ENCODE measurements at places on chromosomes 1 and 21.
A peak's percentile ranks its signal among the peaks of the same experiment; 100 is the strongest.

- no peak for DNase-seq
Observed at GRCh38 chr1:173451981-173452380, 25.2 kb upstream of the PRDX6 start.

DNA sequence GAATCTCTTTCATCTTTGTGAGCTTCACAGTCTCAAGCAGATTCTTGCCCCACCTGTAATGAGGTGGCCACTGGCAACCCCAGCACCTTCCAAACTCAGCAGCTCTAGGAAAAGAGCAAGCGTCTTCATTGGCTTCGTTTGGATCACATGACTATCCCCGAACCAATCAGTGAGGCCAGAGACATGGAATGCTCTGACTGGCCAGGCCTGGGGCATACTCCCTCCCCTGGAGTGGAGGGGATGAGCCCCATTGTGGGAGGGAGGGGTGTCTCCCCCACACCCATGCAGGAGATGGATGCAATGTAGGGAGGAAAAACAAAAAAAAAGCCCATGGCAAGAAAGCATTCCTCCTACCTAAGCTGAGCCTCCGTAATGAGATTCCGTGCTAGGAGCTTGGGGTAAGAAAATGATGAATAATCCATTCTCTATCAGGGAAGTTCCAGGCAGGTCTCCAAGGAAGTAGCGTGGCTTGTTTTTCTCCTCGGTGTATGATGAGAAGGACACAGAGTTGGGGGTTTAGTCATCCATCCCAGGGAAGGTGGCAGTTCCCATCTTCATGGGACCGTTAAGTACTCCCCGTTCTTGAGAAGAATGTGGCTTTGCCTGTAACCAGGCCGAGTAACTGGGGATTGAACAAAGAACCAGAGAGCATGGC lies 32.7 kb downstream of the FHAD1 start:
- DNase-seq, result peak; percentile 68

DNA sequence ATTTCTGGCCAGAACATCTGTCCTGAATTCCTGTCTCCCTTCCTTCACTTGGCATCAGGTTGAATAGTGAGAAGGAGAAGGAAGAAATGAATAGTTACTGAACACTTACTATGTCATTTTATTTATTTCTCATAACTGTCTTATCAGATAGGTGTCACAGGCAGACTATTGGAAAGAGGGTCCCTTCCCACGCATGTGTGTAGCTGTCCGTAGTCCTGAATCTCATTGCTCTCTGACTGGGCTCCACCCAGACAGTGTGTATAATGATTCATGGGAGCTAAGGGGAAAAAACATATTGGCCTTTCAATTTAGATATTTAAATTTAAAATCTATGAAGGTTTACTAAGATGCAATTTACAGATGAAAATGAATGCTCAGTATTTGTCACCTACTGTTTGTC lies 86.1 kb downstream of the OMA1 start:
- DNase-seq, result no peak

GRCh38 chr21:42579456-42580075 lies 65.9 kb downstream of the SLC37A1 start:
- no peak for DNase-seq

- DNase-seq, result no peak
Observed at GRCh38 chr1:88780485-88780884, 96.4 kb downstream of the PKN2 start.

DNA sequence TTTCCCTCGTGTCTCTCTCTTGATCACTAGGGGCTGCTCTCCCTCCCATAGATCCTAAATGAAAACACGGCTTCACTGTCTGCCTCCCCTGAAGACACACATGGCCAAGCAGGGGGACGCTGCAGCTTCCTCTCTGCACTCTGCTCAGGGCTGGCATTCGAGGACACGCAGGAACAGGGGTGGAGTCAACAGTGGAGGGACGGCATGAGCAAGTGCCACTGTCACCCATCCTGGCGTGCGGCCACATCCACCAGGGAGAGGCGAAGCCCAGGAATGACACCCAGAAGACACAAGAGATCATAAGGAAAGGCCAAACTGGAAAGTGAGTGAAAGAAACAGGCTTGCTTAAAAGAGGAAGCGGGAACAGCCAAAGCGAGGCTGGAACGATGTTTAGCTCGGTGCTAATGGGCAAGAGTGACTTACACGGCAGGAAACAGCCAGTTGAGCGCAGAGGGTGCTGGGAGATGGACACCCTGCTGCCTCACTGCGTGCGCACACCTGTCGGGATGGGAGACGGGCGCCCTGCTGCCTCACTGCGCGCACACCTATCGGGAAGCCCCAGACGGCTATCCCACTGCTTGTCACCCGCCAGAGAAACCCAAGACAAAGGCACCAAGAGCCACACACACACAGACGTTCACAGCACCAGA lies 13.6 kb upstream of the C1QTNF12 start:
- no peak for DNase-seq

- no peak for DNase-seq
Observed at GRCh38 chr1:66576645-66577044, 42.7 kb downstream of the SGIP1 start.

DNA sequence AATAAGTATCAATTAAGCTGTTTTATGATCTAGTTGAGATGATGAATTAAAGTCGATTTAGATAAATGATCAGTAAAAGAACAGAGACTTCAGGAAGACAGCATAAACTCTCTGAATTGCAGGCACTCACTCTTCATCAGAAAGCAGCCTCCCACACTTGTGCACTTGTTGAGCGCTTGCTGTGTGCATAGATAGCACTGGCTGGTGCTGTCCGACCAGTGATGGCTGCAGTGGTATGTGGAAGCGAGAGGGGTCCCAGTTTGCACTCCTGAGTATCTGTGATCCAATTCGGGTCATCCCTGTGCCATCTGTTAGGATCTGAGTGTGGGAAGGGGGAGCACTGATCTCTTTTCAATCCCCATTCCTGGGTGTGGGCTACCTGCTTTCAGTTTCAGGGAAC lies 137.8 kb downstream of the CAMTA1 start:
- DNase-seq, result no peak

- no peak for DNase-seq
Observed at GRCh38 chr1:5571861-5572401, 420.3 kb downstream of the NPHP4 start.

- DNase-seq, result no peak
Observed at GRCh38 chr1:30038134-30039025, 685.0 kb downstream of the MATN1 start.

DNA sequence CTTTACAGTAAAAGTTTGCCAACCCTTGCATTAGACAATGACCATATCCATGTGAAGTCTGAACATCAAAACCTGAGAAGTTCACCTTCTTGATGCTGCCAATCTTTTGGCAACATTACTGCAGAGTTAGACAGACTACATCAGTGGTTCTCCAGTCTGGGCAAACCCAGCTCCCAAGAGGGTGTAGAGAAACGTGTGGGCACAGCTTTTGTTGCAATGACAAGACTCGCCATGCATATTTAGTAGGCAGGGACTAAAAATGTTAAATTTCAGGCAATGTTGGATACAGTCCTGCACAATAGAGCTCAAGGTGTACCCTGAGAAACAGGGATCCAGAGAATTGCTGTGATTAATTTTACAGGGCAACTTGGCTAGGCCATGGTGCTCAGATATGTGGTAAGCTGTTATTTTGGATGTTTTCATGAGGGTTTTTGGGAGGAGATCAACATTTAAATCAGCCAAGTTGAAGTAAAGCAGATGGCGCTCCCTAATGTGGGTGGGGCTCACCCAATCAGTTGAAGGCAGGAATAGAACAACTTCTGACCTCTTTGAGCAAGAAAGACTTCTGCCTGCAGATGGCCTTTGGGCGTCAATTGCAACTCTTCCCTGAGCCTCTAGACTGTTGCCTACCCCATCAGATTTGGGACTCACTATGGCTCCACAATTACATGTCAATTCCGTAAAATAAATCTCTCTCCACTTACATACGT lies 37.6 kb upstream of the CLDN14 start:
- DNase-seq, result no peak

GRCh38 chr1:228142155-228142691 lies 2.1 kb downstream of the GUK1 start:
- no peak for DNase-seq

GRCh38 chr21:39125752-39126485 lies 57.3 kb downstream of the PSMG1 start:
- DNase-seq, result peak; percentile 68

DNA sequence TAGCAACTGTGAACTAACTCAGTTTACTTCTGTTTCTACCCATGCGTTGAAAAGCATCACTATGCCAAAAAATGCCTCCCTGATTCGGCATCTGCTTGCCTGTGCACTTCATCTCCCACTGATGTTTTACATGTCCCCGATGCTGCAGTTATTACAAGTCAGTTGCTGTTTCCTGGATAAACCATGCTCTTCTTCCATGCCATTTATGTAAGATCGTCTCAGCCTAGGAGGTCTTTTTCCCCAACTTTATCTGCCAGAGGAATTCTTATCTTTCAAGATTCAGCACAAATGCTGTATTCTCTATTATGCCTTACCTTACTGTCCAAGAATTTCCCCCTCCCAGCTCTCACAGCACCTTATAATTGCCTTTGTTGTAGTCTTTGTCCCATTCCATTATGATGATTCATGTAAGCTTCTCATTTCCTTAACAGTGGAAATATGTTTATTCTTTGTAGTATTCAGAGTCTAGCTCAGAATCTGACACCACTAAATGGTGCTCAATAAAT lies 30.0 kb downstream of the PRKACB start:
- peak; percentile 95 for DNase-seq

- no peak for DNase-seq
Observed at GRCh38 chr1:12593621-12594066, 24.4 kb downstream of the DHRS3 start.

DNA sequence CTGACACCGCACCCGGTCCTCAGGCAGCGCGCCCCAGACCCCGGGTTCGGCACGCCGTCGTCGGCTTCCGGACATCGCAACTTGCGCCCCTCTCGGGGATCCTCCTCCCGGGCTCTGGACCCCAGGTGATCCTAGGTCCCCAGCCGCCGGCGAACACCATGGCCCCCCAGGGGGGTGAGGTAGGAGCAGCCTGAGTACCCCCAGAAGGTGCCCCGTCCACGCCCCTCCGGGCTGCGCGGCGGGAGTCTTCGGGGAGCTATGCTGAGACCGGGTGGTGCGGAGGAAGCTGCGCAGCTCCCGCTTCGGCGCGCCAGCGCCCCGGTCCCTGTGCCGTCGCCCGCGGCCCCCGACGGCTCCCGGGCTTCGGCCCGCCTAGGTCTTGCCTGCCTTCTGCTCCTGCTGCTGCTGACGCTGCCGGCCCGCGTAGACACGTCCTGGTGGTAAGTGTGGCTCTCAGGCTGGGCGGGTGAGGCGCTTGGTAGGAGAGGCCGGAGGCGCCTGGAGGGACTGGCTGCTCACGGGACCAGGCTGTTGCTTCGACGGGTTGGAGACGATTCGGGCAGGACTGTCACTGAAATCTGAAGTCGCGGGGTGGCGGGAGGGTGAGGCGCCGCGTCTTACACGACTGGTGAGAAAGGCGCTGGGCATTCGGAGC lies 367 bp downstream of the WNT2B start:
- no peak for DNase-seq

DNA sequence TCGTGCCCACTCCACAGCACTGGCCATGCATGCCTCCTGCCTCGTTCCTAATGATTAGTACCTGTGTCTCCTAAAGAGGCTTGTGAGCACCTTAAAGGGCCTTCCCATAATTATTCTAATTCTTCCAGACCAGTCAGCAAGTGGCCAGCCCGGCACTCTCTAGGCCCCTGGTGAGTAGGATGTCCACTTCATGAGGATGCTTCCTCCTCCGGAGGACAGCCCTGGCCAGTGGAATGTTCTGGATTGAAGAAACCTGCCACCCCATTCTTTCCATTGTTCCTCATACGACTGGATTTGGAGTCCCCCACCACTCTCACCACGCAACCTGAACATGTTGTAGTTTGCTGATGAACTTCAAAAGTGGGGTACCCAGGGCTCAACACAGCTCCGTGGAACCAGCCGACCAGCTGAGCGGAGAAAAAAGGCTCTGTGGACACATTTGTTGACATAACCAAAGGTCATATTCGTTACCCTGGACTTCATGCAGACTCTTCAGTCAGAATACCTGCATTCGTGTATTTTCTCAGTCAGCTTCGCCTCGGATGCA lies 46.7 kb upstream of the LBR start:
- no peak for DNase-seq

DNA sequence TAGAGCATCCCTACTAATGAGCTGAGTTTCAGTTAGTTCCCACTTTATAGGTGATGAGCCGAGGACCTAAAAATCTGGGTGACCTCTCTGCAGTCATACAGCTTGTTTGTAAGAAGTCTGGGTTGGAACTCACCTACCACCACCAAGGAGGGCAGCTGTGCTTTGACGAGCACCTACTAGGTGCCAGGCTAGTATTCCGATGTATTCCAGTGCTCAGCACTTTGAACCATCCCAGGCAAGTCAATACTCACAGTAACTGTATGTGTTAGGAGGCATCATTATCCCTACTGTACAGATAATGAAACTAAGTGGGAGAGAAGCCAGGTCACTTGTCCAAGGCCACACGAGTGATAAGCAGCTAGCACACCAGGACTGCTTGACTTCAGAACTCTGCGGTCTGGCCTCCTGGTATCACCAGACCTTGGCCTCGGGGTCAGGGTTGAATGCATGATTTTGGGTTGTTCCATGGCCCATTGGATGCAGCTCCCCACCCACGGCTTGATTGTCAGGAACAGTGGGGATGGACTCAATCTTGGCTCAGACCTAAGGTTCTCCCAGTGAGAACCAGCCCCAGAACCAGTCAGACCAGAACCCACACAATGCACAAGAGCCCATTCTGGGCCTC lies 20.7 kb downstream of the ECE1 start:
- DNase-seq, result no peak

All from kidney tubule cell (primary cell).